ENCODE measurements at places on chromosomes 7 and 10.

- no peak for DNase-seq
Measured at GRCh38 chr10:116722736-116723427, 19.5 kb downstream of the HSPA12A start.

- no peak for DNase-seq
Measured at GRCh38 chr10:120017733-120018417, 125.3 kb downstream of the SEC23IP start.

GRCh38 chr7:3063016-3063753, 19.5 kb upstream of the CARD11 start:
- DNase-seq: peak; percentile 82

DNA sequence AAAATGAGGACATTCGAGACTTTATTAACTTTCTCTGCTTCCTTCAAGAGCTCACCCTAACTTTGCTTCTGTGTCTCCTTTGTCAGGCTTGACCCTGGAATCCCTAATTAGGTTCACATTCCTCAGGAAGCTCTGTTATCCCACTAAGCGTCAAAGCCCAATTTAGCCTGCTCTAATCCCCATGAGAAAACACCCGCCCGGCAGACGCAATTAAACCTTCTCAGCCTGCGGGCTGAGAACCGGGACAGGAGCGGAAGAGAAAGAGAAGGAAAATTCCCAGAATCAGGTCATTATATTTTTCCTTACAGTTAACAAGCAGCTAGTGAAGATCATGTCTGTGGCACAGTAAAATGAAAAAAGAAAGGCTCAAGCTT, 93.0 kb downstream of the TNS3 start:
- DNase-seq: no peak

- DNase-seq: peak; percentile 27
Measured at GRCh38 chr7:159195946-159196345, 51.3 kb upstream of the VIPR2 start.

GRCh38 chr7:143362131-143363015, at the start of gene FAM131B:
FAM131B (minus strand) TSS chr7:143362713; CDS start chr7:143362603, 110 bp downstream.
- peak; percentile 64 for DNase-seq

DNA sequence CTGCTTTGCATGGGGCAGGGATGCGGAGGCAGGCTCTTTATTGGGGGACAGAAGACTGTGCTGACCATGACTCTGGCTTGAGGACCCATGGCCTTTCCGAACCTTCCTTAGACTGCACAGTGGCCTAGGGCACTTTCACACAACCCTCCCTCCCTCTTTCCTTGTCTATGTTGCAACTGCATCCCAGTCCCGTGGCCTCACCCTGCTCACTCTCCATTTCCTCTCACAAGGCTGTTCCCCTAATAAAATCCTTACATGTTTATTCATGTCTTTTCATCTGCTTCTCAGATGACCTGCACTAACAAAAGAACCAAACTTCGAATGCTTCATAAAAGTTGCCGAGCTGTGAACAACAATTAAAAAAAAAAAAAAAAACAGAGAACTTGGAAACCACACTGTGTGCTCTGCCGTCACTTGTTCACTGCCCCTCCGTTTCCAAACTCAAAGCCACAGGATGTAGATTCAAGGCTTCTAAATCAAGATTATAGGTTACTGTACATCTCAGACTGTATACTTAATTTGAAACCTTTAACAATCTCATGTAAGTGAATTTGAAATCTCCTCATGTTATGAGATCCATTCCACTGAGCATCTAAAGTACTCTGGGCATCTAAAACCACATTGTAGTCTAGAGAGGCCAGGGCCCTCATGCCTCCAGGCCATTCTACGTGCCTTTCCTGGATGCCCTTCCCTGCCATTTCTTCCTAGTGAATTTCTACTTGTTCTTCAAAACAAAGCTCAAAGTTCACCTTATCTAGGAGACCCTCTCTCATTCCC, 265.9 kb downstream of the SNX13 start:
- no peak for DNase-seq

DNA sequence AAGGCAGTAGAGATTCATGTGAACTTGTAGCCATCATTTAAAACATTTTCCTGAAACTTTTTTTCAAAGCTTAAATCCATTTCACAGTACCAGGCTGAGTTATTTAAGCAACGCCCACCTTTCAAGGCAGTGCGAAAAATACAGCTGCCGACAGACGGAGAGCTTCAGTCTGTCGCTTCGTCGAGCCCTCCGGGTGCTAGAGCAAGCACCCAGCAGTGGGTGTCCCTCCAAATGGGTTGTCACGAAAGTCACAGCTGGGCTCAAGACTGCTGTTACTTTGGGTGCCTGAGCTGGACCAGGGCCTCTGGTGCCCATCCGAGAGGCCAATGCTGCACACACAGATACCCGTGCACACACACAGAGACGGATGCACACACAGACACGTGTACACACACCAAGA, 135.6 kb downstream of the TCERG1L start:
- DNase-seq: no peak

- DNase-seq: no peak
Measured at GRCh38 chr7:27091941-27092818, 3.6 kb downstream of the HOXA1 start.

- no peak for DNase-seq
Measured at GRCh38 chr7:22990588-22990949, 23.4 kb downstream of the HYCC1 start.

DNA sequence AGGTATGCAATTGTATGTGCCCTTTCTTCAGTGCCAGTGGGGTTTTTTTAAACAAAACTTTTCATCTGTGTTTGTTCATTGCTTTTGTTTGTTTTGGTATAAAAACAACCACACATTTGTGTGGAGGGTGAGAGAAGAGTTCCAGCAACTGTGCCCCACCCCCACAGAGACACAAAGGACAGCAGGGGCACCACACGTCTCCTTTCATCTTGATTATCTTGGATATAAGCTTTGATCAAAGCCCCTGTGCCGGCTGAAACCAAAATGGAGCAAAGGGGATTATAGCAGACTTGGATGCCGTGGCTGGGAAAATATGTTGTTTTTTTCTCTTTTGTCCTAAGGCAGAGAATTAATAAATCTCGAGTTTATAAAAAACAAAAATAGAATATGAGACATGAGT, 111.8 kb upstream of the RSU1 start:
- DNase-seq: no peak

Data from CD4-positive, alpha-beta T cell treated with Interleukin-17A for 4 hours (primary cell).